CD4-positive, alpha-beta memory T cell (primary cell): ENCODE measurements at places on chromosomes 4 and X. TPM values are rescaled to one million over a fixed set of nuclear protein-coding genes. Genes with fewer than 3 reads are reported as not detected.

Gene GJB1
- not detected for total RNA-seq

GRCh38 chr4:126215759-126216158 lies 901.0 kb downstream of the FAT4 start:
- DNase-seq: no peak

DNA sequence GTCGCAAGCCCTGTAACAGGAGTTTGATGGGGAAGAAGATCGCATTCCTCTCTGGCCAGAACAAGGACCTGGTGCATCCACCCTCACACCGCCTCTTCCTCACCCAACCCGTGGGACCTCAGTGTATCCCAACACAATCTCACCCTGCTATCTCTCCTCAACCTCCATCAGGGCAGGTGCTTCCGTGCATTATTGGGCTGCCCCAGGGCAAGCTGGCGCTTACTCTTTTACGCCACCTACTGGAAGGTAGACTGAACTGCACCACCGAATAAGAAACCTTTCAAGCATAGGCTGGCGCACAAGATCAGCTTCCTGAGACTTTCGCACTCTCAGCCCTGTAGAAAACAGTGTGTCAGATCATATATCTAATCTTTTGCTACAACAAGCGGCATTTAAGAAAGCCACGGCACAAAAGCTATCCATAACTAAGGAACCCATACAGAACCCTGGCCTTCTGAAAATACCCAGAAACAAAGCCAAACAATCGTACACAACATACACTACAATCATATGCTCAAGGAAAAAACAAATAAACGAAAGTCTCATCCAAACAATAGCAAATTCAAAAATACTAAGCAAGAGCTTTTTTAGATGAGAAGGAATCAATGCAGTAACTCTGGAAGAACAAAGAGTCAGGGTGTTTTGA lies 209.3 kb downstream of the UGT8 start:
- DNase-seq: peak; percentile 42

Gene C4orf50
- 0.26 TPM for total RNA-seq

- DNase-seq: no peak
Observed at GRCh38 chrX:30913492-30913891, 24.4 kb upstream of the TAB3 start.
